Stimulated activated CD8-positive, alpha-beta memory T cell treated with anti-CD3 and anti-CD28 coated beads, Interleukin-12 subunit alpha, Interleukin-12 subunit beta, amount 100 ng/mL, for 1 hour (primary cell): ENCODE measurements at places on chromosomes 1 and 21.

DNA sequence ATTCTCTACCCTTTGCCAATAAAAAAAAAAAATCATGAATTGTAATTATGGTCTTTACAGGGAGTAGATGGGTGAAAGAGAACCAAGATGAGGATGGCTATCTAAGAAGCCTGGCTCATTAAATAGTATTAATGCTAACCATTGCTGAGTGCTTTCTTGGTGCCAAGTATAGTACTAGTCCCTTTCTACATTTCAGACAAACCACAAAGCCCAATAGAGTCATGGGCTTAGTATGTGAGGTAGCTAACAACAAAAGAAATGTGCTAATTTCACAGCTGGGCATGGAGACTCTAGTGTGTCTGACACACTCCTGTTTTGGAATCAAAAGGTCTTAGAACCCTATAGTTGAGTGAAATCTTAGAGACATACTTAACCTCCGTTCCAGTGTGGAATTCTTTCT, 84.5 kb upstream of the ESRRG start:
- DNase-seq, result no peak

- DNase-seq, result no peak
Measured at GRCh38 chr1:42732126-42732680, 7.8 kb downstream of the CLDN19 start.

DNA sequence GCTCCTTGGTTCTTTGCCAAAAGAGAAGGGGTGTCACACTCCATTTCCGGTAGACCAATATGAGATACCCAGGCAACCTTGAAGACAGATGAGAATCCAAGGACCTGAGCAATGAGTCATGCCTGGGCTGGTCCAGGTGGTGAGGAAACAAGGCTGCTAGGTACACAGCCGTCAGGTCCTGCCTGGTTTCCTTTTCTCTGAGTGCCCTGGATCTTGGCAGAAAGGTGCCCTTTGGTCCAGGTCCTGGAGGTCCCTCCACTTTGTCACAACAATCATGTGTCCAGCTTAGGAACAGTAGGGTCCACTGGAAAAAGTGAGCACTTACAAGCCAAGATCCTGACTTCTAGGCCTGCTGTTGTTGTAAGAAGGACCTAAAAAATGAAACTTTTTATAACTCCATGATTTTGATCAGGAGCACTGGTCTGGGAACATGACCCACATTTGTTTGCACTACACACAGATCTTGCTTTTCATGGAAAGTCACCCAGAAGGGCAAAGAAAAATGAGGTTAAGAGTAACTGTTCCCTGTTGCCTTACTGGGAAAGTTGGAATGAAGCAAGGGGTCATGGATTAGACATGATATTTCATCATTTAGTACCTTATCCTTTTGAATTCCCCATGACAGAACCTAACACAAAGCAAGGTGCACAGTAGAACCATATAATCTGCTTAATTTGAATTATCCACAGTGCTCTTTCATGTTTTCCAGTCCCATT, 94.7 kb downstream of the PAPPA2 start:
- no peak for DNase-seq

DNA sequence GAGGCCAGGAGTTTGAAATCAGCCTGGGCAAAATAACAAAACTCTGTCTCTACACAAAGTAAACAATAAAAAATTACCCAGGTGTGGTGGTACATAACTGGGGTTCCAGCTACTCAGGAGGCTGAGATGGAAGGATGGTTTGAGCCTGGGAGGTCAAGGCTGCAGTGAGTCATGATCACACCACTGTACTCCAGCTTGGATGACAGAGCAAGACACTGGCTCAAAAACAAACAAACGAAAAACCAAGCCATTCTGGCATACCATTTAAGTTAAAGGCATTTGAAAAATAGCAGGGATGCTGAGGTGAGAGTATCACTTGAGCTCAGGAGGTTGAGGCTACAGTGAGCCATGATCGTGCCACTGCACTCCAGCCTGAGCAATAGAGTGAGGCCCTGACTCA, 5.3 kb upstream of the ALDH9A1 start:
- DNase-seq, result no peak

DNA sequence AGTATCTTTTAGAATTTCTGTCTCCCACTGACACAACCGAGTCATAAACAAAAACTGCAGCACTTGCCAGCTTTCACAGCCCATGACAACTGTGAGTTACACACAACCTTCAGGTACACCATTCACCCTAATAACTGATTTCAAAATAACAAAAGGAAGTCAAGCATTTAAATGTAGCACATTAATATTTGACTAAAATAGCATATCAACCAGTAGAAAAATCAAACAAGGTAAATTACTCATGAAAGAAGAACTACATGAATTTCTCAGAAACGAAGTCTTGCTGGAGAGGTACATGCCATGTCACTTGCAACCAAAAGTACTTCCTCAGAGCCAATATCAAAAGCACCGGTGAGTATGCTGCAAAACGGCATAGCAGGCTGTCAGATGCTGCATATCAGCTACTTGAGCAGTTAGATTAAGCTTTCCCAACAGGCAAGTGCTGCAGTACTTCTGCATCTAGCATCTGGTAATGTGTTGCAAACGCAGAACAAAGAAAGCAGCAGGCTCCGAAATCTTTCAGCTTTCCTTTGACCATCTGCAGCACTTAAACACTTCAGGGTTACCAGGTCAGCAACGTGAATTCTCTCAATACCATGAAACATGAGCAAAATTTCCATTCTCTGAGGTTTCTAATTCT, 223.2 kb downstream of the SMYD3 start:
- DNase-seq, result no peak

DNA sequence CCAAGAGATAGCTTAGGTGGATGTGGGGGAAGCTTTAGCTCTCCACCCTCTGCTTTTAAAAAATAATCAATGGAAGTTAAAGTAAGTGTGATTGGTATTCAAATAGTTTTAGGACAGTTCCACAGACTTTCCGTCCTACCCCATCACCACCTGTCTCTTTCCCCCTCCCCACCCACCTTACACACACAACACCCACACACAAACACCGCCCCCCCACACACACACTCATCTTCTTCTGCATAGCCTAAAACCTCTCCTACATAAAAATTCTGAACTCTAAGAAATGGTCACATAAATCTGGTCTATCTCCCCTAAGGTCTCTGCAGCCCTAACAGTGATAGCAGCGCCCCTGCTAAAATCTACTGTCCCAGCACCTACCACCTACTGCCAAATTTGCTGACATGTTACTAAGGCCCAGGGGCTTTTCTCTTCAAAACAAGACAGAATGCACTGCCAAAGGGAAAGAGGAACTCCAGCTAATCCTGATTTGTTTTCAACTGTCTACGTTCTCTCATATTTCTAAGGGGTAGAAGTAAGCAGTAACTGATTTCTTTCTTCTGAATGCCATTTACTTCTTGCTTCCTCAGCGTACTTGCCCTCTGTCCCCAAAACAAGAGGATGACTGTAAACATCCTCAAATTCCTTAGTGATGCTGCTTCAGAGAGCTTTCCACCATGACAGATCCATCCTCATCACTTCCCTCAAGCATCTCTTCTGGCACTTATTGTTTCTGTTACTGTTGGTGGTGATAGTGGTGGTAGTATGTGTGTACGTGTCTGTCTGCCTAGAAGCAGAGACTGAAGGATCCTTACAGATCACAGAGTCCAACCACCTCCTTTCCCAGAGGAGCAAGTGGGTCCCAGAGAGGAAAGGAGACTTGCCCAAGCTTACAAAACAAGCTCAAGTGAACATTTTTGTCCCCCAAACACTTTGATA, 56.8 kb downstream of the LUZP1 start:
- no peak for DNase-seq

- DNase-seq, result no peak
Measured at GRCh38 chr1:14141656-14142055, 441.7 kb downstream of the PRDM2 start.

DNA sequence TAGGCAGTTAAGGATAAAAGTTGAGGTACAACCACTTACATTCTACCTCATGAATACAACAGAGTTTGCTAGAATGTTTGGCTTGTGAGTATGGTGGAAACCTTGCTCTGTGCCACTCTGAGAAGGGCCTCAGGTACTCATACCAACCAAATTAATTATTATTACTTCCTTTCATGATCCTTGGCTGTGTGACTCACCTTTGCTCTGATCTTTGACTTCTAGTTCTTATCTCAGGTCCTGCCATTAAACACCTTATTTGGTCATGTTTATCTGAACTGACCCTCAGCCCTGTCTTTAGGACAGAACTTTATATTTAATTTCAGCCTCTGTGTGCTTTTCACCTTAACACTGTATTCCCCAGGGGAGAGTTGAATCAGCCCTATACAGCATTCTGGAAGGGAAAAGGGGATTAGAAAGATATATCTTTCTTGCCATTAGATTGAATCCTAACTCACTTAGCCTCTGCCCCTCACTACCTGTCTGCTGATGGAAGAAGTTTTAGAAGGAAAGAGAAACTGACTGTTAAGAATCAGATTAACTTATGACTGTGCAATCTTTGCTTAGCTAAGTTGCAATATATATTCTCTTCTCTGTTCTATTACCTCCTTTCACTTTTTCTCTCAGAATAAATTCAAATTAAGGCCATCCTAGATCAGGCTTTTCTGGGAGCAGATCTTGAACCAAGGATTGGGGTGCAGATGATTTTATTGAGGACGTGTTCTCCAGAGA, 260.4 kb upstream of the DPYD start:
- no peak for DNase-seq

GRCh38 chr1:167121375-167122120, 27.7 kb downstream of the STYXL2 start:
- DNase-seq, result peak; percentile 4

DNA sequence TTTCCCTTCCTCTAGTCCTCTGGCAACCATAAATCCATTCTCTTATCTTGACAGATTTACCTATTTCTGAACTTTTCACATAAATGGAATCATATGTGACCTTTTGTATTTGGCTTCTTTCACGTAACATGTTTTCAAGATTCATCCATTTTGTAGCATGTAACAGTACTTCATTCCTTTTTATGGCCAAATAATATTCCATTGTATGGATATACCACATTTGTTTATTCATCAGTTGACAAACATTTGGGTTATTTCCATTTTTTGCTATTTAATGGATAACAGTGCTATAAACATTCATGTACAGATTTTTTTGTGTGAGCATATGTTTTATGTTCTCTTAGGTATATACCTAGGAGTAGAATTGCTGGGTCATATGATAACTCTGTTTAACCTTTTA, 54.0 kb downstream of the RPAP2 start:
- no peak for DNase-seq

- no peak for DNase-seq
Measured at GRCh38 chr1:51966559-51966958, 23.9 kb downstream of the RAB3B start.

- DNase-seq, result no peak
Measured at GRCh38 chr1:177021687-177022086, 142.8 kb downstream of the ASTN1 start.

GRCh38 chr1:8315573-8316475, 2.1 kb upstream of the SLC45A1 start:
- DNase-seq, result no peak

GRCh38 chr1:167344615-167345385, 124.1 kb downstream of the POU2F1 start:
- no peak for DNase-seq

- no peak for DNase-seq
Measured at GRCh38 chr1:5595531-5596170, 396.6 kb downstream of the NPHP4 start.

GRCh38 chr1:11486231-11487009, 7.5 kb downstream of the DISP3 start:
- DNase-seq, result no peak

DNA sequence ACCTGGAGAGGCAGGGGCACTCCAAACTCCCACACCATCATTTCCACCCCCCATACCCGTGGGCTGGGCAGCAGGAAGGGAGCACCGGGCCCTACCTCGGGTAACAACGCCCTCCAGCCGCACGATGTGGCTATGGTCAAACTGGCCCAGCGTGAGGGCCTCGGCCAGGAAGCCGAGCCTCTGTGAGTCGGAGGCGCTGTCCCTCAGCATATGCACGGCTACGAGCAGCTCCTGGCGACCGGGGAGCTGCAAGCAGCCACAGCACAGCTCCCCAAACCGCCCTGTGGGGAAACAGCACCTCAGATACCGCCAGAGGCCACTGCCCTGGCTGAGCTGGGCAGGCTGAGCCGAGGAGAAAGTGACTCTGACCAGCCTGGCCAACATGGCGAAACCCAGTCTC, 29.2 kb downstream of the CDCA8 start:
- DNase-seq, result no peak

DNA sequence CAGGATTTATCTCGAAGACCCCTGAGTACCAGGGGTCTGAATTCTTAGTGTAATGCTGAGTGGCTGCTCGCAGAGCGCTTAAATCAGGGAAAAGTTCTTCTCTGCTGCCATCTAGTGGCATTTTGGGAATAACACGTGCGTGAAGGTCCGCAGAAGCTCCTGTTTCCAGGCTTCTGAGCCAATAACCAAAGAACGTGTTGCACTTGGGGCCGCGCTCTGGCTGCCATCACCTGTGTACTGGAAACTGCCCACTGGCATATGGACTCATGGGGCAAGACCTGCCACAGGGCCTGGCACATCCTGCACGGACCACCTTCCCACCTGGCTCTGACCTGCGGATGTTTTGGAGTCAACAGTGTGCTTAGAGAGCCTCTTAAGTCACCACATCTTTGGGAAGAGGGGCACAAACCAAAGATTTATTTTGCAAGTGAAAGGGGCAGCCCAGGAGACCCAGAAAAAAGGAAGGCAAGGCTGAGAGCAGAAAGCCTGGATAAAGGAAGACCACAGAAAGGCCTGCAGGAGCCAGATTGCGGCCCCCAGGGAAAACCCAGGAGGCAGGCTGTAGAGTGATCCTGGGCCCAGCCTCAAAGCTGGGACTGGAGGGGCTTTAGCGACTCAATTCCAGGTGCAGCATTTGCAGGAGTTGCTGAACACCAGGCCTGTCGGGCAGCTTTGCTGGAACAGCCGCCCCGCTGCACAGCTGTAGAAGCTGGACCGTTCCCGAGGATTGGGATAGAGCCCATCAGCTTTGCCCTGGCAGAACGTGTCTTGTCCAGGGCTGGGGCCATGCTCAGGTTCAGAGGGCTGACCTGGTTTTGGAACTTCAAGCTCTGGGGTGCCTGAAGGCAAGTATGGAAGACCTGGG, 13.0 kb downstream of the CHIT1 start:
- DNase-seq, result peak; percentile 27

- no peak for DNase-seq
Measured at GRCh38 chr1:51285055-51285454, 45.3 kb downstream of the TTC39A start.

GRCh38 chr1:9909234-9910046, 629 bp downstream of the CTNNBIP1 start:
- no peak for DNase-seq

DNA sequence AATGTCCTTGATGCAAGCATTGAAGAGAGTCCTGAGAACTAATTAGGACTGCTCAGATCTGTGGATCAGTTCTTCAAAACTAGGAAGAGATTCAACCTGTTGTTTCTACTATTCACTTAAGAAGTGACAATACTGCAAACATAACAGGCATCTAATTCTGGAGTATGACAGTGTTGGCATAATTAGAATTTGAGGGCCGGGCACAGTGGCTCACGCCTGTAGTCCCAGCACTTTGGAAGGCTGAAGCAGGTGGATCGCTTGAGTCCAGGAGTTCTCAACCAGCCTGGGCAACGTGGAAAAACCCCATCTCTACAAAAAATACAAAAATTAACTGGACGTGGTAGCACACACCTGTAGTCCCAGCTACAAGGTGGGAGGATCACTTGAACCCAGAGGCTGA, 8.0 kb upstream of the FOXJ3 start:
- no peak for DNase-seq

- no peak for DNase-seq
Measured at GRCh38 chr1:9827558-9828185, 3.9 kb upstream of the CLSTN1 start.
